ENCODE measurements at places on chromosomes 3 and 15.

- no peak for DNase-seq
Observed at GRCh38 chr3:138408751-138409570, 25.5 kb upstream of the ESYT3 start.

GRCh38 chr3:116064646-116065045, 380.6 kb downstream of the LSAMP start:
- no peak for DNase-seq

GRCh38 chr3:122893754-122894668, 99.1 kb downstream of the SLC49A4 start:
- DNase-seq = no peak

DNA sequence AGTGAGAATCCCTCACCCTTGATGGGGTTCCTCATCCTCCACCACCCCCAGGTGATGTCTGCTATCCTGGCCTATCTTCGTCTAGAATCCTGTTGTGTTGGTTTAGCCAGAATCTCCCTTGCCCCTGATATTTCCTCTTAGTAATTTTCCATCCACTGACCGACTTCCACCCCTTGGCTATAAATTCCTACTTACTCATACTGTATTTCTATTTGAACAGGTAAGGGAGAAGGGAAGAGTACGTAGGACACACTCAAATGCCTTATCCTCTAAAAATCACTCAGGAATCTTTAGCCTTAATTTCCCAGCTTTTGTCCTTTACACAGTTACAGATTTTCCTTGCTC, 678 bp upstream of the TFG start:
- no peak for DNase-seq

- DNase-seq = no peak
Observed at GRCh38 chr3:174208161-174208560, 651.0 kb upstream of the NAALADL2 start.

- no peak for DNase-seq
Observed at GRCh38 chr3:20101041-20101440, 60.8 kb downstream of the KAT2B start.

DNA sequence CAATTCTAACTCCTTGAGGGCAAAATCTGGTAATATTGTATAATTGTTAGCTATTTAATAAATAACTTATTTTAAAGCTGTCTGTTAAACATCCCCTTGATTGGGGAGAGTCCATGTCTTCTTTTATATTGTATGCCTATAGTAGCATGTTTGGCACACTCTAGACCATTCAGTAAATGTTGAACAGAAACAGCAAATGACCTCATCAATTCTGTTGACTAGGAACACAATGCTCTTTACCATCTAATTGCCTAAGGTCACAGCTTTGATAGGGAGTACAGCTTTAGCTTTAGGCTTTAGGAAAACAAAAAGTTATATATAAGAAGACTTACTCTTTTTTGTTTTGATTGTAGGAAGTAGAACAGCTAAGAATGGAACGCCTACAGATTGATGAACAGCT, 27.0 kb downstream of the DNAJC19 start:
- DNase-seq = no peak

GRCh38 chr15:74123658-74124057, 6.7 kb upstream of the ISLR2 start:
- DNase-seq = no peak

- DNase-seq = no peak
Observed at GRCh38 chr3:124699686-124700396, 30.4 kb upstream of the UMPS start.

GRCh38 chr3:49763981-49764380, 22.4 kb downstream of the IP6K1 start:
- no peak for DNase-seq

DNA sequence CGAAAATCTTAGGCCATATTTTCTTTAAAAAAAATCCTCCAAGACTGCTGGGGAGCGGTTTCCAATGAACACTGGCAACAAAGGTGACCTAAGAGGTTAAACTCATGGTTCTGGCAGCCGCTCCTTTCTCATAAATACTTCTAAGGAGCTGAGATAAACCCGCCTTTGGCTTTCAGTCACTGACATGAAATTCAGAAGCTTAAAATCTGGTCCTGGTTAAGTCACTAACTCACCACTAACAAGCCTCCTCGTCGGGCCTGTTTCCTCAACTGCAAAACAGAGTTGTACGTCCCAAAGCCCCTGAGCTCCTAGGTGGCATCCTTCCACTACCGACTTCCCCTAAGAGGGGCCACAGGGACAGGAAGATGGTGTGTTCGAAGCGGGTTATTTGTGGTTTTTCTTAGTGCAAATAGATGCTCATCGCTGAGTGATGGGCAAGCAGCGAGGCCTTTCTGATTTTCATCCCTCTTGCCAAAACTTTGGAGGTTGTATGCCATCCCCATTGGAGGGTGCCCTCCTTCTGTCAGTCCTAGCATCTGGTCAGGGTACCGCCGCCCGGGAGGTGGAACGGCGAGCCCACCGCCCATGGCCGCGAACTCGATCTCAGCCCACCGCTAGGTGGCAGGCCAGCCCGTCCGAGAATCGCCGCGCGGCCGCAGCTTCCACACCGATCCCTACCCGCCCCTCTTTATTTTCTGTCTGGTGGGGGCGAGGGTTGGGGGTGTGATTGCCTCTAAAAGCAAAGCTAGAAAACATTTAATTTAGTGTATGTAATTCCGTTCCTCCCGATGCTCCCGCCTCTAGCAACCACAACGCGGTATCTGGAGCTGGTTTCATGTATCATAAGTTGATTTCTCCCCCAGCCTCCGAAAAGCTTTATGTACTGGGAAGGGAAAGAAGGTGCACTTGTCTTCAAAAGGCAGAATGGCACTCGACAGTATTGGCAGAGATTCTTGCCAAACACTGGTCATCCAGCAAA, 4.6 kb downstream of the BCL6 start:
- peak; percentile 91 for DNase-seq

GRCh38 chr3:128550471-128551126, 57.6 kb upstream of the GATA2 start:
- peak; percentile 7 for DNase-seq

DNA sequence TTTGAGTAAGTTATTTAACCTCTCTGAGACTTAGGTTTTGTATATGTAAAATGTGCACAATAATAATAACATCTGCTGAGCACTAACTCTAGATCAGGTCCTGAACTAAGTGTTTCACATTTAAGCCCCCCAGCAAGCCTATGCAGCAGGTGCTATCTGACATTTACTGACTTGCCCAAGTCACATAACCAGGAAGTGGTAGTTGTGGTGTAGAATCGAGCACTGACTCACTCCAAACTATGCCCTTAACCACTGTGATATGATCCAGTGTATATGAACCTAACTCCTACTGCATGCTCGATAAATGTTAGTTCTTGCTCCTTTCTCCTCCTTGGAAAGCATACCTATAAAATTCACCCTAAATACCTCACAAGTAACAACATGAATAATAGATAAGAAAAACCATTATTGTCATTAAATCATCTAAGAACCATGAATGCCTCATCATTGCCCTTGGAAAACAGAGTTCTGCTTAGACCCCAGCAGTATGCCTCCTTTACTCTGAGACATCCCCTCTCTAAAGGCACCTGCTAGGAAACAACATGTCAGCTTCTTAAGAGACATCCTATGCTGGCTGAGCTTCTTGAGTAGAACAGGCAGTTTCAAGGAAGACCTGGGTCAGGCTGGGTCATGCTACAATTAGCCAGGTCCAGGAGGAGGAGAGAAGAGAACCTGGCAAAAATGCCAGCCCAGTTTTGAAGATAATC, 3.0 kb upstream of the SHC4 start:
- no peak for DNase-seq

DNA sequence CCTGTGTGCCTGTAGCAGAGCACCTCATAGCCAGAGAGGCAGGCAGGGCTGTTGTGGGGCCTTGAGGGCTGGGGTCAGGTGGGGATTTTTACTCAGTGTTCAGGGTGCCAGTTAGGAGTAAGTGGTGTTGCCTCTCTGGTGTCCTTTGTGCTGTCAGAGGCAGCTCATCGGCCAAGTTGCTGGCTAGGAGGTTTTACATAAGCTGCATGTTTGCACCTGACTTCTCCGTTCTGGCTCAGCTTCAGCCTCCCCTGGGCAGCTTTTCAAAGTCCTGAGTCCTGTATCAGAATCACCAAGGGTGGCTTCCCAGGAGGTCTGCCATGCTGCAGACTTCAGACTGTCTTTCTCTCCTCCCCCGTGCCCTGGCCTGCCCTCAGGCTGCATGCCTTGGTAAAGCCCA, 242.6 kb upstream of the TPM1 start:
- no peak for DNase-seq

GRCh38 chr15:79349525-79349924, 38.6 kb downstream of the TMED3 start:
- DNase-seq = no peak

- no peak for DNase-seq
Observed at GRCh38 chr3:11582191-11582968, 61.3 kb downstream of the VGLL4 start.

GRCh38 chr3:149992416-149993058, 21.8 kb upstream of the PFN2 start:
- DNase-seq = no peak

DNA sequence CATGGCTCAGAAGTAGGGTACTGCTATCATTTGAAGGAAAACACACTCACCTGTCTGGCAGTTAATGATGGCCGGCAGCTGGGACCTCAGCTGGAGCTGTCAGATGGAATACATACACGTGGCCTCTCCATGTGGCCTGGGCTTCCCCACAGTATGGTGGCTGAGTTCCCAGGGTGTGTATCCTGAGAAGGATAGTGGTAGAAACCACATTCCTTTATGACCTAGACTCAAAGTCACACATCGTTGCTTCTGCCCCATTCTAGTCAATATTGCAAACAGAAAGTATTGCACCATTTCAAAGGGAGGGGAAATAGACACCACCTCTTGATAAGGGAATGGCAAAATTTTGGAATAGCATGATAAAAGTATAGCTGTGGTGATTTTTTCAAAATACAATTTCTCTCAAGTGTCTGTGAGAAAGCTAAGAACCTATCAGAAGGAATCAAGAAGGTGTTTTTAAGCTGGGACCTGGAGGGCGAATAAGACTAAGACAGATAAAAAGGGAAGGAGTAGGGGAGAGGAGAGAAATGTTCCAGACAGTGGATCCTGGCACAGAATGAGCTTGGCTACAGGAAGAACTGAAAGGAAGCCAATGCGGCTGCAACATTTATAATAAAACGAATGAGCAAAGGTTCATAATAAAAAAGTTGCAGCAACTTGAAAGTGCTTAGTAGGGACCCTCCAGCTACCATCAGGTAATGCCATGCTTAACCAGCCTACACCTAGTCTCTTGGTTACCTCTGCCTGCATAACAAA, 40.1 kb upstream of the GALNT15 start:
- no peak for DNase-seq

GRCh38 chr3:54274607-54275006, 152.3 kb downstream of the CACNA2D3 start:
- no peak for DNase-seq

GRCh38 chr3:146803745-146804144, 198.6 kb upstream of the PLSCR5 start:
- DNase-seq = no peak

- no peak for DNase-seq
Observed at GRCh38 chr15:71251584-71252043, 136.3 kb downstream of the THSD4 start.

DNA sequence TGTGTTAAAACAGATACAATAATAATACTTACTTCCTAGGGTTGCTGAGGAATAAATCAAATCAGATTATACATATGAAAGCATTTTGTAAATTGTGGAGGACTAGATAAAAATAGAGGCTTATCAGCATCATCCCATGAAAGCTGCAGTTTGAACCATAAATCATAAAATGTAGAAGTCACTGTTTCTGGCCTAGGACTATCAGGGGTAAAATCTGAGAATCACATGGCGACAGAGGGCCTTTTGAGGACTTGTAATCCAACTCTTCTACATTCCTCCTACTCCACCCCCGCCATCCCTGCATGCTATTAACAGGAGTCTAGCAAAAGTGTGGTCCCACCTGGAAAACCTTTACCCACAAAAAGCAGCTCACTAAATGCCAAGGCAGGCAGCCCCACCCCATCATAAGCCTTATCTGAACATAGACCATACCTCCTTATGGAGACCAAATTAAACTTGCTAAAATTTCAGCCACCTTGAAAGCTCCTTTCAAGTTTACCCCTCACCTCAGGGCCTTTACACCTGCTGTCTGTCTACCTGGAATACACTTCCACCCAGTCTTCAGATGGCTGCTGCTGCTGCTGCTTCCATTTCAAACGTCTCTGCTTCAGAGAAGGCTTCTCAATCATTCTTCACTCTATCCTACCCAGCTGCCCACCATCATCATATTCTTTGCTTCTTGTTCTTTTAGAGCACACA, 11.5 kb downstream of the MB21D2 start:
- no peak for DNase-seq

GRCh38 chr3:69649120-69650065, 89.9 kb upstream of the MITF start:
- no peak for DNase-seq

GRCh38 chr3:27184261-27184660, 184.9 kb downstream of the NEK10 start:
- no peak for DNase-seq

DNA sequence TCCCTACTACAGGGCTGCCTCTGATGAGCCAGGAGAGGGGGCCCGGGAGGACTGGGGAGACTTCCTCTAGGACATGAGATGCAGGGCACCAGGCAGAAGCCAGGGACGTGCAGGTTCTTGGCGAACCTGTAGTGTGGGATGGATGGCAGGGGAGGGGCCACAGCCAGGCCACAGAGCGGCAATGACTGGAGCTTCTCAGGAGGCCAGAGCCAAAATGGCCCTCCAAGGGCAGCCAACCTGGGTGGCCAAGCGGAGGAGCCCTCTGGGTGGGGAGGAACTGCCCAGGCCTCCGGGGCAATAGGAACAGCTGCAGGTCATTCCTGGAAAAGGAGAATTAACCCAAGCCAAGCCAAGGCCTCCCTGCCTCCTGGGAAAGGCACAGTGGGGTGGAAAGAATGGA, 224.5 kb downstream of the XXYLT1 start:
- no peak for DNase-seq

GRCh38 chr3:54691289-54691771, 236.5 kb downstream of the LRTM1 start:
- DNase-seq = no peak

GRCh38 chr3:100004931-100005330, 109.4 kb downstream of the FILIP1L start:
- no peak for DNase-seq

- DNase-seq = no peak
Observed at GRCh38 chr3:58105196-58105595, 97.0 kb downstream of the FLNB start.

DNA sequence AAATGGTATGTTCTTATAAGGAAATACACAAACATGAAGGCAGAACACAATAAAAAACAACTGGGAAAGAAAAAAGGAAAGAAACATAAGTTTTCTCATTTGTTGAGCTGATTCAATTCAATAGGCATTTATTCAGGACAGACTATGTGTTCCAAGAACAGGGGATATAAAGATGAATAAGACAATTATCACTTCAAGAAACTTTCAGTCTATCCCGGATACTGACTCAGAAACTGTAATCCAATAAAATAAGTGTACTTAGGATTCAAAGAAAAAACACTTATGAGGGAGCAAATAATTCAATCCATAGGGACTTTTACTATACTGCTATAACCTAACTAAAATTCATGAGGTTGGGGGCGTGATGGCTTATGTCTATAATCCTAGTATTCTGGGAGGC, 3.5 kb upstream of the POPDC2 start:
- no peak for DNase-seq
